ENCODE measurements at places on chromosomes 2 and 18. TPM values are rescaled to one million over a fixed set of nuclear protein-coding genes. Genes with fewer than 3 reads are reported as not detected.

UGT1A5 gene
- total RNA-seq = not detected

UPP2 gene
- 0.52 TPM for total RNA-seq

SLC38A11 gene
- 5.1 TPM for total RNA-seq

SAG gene
- total RNA-seq = 0.47 TPM

RNU2-63P gene
- total RNA-seq = not detected

CCDC141 gene
- 5.0 TPM for total RNA-seq

DNAJC5G gene
- not detected for total RNA-seq

KCNK3 gene
- 10.5 TPM for total RNA-seq

DNA sequence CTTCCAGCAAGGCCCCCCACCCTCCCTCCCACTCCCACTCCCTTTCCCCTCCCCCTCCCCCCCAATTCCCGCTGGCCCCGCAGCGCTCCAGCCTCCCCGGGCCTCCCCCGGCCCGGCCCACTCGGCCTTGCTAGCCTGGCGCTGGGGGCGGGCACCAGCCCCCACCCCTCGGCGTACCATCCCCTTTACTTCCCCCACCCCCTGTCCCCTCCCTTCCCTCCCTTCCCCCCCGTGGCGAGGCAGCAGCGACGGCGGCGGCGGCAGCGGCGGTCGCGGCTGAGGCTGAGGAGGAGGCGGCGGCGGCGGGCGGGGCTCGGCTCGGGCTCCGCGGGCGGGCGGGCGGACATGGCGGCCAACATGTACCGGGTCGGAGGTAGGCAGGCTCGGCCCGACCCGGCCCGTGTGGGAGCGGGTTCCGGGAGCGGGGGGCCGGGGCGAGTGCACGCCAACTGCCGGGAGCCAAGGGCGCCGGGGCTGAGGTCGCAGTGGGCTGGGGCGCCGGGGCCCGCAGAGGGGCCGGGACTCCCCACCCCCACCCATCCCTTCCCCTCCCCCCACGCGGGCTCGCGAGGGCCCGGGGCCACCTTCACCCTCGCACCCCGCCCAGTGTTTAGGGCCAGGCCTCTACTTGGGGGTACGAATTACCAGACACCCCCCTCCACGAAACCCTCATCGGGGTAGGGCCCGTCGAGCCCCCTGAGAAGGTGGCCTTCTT is at the start of gene MTA3:
TSS of gene MTA3 (plus strand) at position 232 of the 715 bp plus-strand sequence. CDS start at position 346, 114 bp downstream.
- no peaks in the 10 kb centered on the region for H3K36me3 ChIP-seq
- no peaks in the 10 kb centered on the region for H3K27me3 ChIP-seq
- peaks cover 16% of the 10 kb centered on the region for H3K4me1 ChIP-seq
- DNase-seq = peak; percentile 80

DNA sequence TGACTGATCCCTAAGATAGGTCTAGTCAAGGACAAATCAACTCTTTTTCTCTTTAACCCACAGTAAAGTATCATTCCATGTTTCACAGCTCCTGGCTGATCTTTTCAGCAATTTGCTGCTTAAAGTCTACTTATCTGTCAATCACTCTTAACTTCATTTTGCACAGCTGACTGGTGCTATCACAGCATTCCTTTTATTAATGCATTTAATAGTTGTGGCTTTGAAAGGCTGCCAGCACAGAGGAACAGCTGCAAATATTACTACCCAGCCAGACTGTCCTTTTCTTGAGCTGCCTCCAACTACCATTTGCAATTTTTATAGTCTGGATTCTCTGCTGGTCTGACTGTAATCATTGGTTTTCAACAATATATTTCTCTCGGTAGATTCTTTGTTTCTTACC is 303.5 kb downstream of the STK39 start:
- H3K36me3 ChIP-seq = no peaks in the 10 kb centered on the region
- no peak overlapping the region for H3K4me3 ChIP-seq
- no peaks in the 10 kb centered on the region for H3K27me3 ChIP-seq
- H3K27ac ChIP-seq = no peak overlapping the region

GRCh38 chr2:216485745-216486144 is 12.9 kb upstream of the RPL37A start:
- no peaks in the 10 kb centered on the region for H3K36me3 ChIP-seq
- H3K27me3 ChIP-seq = no peaks in the 10 kb centered on the region
- no peaks in the 10 kb centered on the region for H3K4me1 ChIP-seq

GRCh38 chr2:6692056-6692455 is 173.7 kb downstream of the CMPK2 start:
- no peak for DNase-seq
- H3K4me3 ChIP-seq = no peak overlapping the region
- no peak overlapping the region for H3K27ac ChIP-seq
- peaks cover 7% of the 10 kb centered on the region for H3K4me1 ChIP-seq
- no peaks in the 10 kb centered on the region for H3K36me3 ChIP-seq

GRCh38 chr18:24968238-24968775 is 383.7 kb downstream of the ZNF521 start:
- H3K27ac ChIP-seq = no peak overlapping the region
- no peak for DNase-seq
- no peaks in the 10 kb centered on the region for H3K27me3 ChIP-seq
- no peaks in the 10 kb centered on the region for H3K36me3 ChIP-seq
- no peaks in the 10 kb centered on the region for H3K4me1 ChIP-seq
- H3K4me3 ChIP-seq = no peak overlapping the region

DNA sequence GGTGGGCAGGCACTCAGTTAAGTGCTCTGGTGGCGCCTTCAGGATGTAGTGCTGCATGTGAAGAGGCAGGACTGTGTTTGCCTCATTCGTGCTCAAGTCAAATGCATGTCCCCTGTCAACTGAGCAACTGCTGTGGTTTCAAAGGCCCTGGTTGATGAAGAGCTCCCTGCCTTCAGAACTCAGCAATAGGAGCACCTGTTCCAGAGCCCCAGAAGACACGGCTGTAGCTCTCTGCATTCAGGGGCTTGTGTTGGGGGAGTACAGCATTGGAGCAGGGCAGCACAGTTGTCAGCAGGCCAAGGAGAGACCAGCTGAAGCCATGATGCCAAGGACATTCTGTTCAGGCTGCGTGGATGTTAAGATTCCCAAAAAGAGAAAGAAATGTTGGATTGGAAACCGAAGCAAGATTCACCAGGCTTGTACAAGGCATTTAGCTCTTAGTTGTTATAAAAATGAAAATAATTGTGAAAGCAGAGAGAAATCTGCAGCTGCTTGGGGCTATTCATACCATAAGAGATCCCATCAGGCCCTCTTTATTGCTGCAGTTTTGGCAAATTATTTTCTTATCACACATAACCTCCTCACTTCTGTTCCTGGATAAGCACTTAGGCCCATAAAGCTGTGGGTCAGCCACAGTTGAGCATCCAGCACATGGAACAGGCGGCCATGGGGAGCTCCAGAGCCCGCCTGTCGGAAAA is 252.4 kb upstream of the ZNF521 start:
- no peaks in the 10 kb centered on the region for H3K36me3 ChIP-seq

- H3K27ac ChIP-seq = no peak overlapping the region
- DNase-seq = no peak
- no peaks in the 10 kb centered on the region for H3K4me1 ChIP-seq
- no peak overlapping the region for H3K4me3 ChIP-seq
- H3K36me3 ChIP-seq = no peaks in the 10 kb centered on the region
These were observed 284.6 kb downstream of the PHLPP1 start for GRCh38 chr18:62999921-63000320.

DNA sequence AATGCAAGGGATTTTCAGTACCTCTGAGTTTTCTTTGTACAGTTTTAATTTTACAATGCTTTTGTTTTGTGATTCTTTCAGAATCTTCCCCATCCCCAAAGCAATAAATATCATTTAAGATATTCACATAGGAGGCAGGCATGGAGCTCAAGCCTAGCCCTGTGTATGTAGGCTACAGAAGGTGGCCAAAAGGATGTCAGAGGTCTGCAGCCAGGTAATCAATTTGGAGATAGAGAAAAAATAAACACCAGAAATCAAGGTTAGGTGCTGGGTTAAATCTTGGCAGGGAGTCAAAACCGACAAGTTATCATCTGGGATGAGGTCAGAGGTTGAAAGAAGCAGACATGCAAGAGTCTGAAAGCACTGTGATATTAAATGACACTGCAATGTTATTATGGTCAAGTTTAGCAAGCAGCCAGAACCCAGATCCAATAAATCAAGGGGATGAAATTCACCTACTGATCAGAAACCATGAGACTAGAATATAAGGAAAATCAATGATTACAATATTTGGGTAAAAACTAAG is 45.1 kb upstream of the LRP1B start:
- H3K4me1 ChIP-seq = no peaks in the 10 kb centered on the region
- H3K4me3 ChIP-seq = no peak overlapping the region

DNA sequence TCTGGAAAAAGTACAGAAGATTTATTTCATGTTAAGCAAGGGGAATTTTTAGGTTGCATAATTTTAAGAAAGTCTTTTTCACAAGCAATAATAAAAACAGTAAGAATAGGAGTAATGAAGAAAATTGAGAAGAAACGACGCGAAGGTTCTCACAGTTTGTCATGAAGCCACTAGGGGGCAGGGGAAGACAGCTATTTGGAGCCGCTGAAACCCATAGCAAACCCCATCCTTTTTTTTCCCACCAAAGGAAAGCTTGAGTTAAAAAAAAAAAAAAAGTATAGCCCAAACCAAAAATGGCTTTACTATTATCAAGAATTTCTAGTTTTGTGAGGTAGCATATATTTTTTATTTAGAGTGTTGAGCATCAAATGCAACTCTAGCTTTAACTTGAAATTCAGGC is 300.9 kb downstream of the PHLPP1 start:
- H3K4me1 ChIP-seq = no peaks in the 10 kb centered on the region
- H3K36me3 ChIP-seq = no peaks in the 10 kb centered on the region
- peak; percentile 84 for DNase-seq

DNA sequence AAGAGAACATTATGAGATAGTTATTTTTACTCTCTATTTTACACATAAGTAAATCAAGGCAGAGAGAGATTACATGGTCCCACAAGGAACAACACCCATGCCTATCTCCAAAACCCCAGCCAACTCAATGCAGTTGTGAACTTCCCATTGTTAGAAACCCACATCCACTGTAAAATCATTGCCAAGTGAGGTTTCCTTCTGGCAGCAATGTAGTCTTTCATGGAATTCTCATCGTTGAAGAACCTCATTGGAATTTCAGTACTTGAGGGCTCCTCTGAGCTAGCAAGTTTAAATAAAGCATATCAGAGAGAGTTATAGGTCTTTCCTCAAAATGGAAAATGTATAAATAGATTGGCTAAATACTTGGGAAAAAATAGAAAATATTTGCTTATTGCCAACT is 105.2 kb downstream of the RAD51AP2 start:
- H3K36me3 ChIP-seq = no peaks in the 10 kb centered on the region
- H3K27me3 ChIP-seq = no peaks in the 10 kb centered on the region
- no peak for DNase-seq
- H3K4me1 ChIP-seq = no peaks in the 10 kb centered on the region
- H3K27ac ChIP-seq = no peak overlapping the region

DNA sequence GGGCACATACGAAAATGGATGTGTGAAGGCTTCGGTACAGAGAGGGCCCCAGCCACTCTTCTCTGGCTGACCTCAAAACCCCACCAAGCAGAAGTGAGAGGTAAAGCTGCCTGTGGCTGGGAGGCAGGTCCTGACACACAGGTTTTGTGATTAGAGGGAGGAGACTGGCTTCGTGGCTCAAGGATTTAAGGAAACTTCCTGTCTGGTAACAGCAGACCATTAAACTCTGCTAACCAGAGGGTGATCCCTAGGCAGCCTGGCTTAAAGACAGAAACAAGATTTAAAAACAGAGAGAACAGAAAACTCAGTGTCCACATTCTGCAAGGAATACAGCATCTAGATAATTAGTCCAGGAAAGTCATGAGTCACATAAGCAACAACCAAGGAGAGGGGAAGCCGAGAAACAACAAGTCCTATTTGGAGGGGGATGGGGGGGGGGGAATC is 101.9 kb downstream of the NFATC1 start:
- H3K4me3 ChIP-seq = no peak overlapping the region
- no peak for DNase-seq
- H3K27ac ChIP-seq = peak overlapping the region; percentile 90
- H3K36me3 ChIP-seq = no peaks in the 10 kb centered on the region
- H3K4me1 ChIP-seq = peaks cover 5% of the 10 kb centered on the region

DNA sequence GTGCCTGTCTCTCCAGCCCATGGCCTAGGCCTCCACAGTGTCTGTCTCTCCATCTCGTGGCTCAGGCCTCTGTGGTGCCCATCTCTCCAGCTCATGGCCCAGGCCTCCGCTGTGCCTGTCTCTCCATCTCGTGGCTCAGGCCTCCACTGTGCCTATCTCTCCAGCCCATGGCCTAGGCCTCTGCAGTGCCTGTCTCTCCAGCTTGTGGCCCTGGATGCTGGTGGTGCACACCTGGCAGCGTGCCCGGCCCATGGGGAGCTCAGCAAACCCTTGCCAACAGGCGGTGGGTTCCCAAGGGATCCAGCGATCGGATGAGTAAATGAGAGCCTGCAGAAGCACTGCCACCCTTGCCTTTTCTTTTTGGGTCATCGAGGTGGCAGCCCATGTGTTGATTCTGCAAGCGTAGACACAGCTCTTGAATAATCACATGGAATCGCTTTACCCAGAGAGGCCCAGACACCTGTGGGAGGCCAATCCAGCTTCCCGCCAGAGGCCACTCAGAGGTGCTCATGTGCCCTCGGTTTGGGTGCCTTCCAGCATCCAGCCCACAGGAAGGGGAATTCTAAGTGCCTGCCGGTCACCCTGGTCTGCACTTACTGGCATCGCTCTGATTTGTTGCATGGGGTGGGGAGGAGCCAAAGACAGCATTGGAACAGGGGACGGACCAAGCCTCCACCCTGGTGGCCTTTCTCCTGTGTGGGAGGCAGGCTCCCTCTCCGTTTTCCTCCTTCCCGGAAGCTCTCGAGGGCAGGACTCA is 101.8 kb upstream of the HDAC4 start:
- H3K36me3 ChIP-seq = no peaks in the 10 kb centered on the region
- H3K27ac ChIP-seq = no peak overlapping the region
- no peaks in the 10 kb centered on the region for H3K27me3 ChIP-seq
- H3K4me3 ChIP-seq = no peak overlapping the region
- DNase-seq = no peak

- H3K27me3 ChIP-seq = no peaks in the 10 kb centered on the region
- H3K36me3 ChIP-seq = no peaks in the 10 kb centered on the region
- DNase-seq = no peak
- no peaks in the 10 kb centered on the region for H3K4me1 ChIP-seq
These were observed 192.9 kb upstream of the NRXN1 start for GRCh38 chr2:51224790-51225189.

- DNase-seq = no peak
- no peaks in the 10 kb centered on the region for H3K36me3 ChIP-seq
- no peaks in the 10 kb centered on the region for H3K27me3 ChIP-seq
- no peaks in the 10 kb centered on the region for H3K4me1 ChIP-seq
- no peak overlapping the region for H3K4me3 ChIP-seq
These were observed 301.4 kb downstream of the CMPK2 start for GRCh38 chr2:6564326-6564725.

GRCh38 chr2:25867396-25868003 is 10.8 kb downstream of the ASXL2 start:
- no peak overlapping the region for H3K27ac ChIP-seq
- H3K4me3 ChIP-seq = no peak overlapping the region
- DNase-seq = no peak
- no peaks in the 10 kb centered on the region for H3K27me3 ChIP-seq

DNA sequence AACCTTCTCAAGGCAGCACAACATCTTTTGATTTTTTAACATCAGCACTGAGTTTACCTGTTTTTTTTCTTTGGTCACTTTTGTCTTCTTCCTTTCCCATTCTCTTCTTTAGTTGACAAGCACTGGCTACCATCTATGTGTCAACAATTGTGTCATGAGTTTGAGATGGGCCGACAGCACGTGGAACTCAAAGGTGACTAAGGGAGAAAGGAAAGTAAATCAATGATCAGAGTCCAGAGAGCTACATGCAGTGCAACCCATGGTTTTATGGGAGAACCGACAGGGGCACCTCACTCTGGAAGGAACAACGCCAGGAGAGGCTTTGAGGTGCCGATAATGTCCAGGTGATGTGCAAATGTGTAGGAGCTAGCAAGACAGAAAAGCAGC is 755.5 kb downstream of the RNF144A start:
- H3K27ac ChIP-seq = no peak overlapping the region
- H3K36me3 ChIP-seq = no peaks in the 10 kb centered on the region
- no peaks in the 10 kb centered on the region for H3K27me3 ChIP-seq
- H3K4me3 ChIP-seq = no peak overlapping the region

Data from hepatocyte (in vitro differentiated cells).